Astrocyte of the cerebellum (primary cell): ENCODE measurements at places on chromosomes 6 and 20.

DNA sequence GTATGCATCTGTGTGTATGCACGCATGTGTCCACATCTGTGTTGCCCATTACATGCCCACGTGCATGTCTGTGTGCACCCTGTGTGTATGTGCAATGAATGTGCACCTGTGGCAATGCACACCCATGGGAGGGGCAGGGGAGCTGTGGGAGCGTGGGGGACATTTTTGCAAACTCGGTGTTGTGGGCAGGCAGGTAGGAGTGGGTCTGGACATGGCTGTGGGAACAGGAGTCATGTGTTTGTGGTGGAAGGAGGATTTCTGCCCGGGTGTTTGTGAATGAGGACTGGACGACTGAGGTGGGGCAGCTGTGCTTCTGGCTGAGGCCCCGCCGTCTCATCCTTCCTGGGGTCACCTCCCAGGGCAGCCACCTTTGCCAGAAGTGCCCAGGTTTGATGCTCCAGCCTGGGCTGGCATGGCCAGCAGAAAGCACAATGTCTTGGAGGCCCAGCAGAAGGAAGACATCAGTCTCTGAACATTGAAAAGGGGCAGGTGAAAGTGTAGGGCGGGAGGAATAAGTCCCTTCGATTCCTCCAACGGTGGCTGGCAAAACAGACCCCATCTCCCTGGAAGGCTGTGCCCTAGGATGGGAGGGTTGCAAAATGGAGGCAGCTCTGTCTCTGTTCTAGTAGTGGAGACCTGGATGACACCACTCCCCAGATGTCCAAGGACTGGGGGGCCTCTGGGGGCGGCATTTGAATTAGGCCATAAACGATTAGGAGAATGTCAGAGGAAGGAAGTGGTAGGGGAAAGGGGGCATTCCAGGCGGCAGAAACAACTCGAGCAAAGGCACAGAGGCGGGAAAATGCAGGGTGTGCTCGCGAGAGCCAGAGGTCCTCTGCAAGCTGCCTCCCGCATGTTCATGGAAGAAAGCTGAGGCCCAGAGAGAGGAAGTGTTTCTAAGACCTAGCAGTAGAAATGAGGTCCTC, 19.1 kb upstream of the ARMC12 start:
- DNase-seq: no peak

DNA sequence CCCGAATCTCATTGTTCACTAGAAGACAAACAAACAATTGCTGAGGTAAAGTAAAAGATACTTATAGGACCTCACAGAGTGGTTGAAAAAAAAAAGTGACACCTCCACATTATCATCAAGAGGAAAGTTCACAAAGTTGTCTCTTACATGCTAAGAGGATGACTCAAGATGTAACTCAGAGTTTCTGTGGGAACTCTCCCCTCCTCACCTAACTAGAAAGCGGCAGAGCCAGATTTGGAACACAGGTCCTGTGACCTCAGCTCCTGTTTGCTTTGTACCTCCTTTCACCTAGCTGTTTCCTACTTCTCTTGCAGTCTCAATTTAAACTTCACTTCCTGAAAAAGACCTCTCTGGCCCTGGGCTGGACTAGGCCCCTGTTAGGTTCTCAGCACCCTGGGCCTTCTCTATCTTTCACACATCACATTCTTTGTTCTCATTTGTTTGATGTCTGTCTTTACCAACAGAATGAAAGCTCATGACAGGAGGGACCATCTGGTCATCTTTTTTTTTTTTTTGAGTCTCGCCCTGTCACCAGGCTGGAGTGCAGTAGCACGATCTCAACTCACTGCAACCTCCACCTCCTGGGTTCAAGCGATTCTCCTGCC, 60.8 kb downstream of the CD24 start:
- no peak for DNase-seq

- DNase-seq: no peak
Measured at GRCh38 chr20:51489611-51490010, 52.9 kb downstream of the NFATC2 start.

- DNase-seq: no peak
Measured at GRCh38 chr20:37697314-37697713, 3.5 kb downstream of the CTNNBL1 start.

GRCh38 chr6:129710450-129711270, 683 bp upstream of the ARHGAP18 start:
- DNase-seq: no peak

- no peak for DNase-seq
Measured at GRCh38 chr6:18388271-18388670, 1.1 kb downstream of the RNF144B start.

- no peak for DNase-seq
Measured at GRCh38 chr6:49499623-49500022, at the start of gene GLYATL3. Gene GLYATL3, plus strand, starts transcription at chr6:49499923. Its CDS starts 12,068 bp downstream, at chr6:49511991.

- no peak for DNase-seq
Measured at GRCh38 chr6:137883400-137884148, 16.5 kb downstream of the TNFAIP3 start.

DNA sequence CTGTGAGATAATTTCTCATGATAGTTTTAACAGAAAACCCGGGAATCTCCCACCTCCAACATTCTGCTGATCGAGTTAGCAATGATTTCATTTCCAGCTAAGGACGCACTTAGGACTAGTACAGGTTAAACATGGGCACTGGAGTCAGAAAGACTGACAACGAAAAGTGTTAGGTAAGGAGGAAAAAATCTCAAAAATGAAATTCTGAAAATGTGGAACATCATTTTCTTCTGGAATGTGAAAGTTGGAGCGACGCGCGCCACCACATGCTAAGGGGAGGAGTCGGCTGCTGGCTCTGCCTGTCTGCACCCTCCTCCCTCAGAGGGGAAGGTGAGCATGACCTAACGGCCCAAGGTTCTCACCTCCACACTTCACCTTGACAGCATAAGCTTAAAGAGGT, 221.6 kb upstream of the KCNG1 start:
- DNase-seq: no peak

- DNase-seq: no peak
Measured at GRCh38 chr6:167896648-167897047, 69.9 kb downstream of the AFDN start.

- no peak for DNase-seq
Measured at GRCh38 chr6:107991061-107991460, 33.1 kb upstream of the SEC63 start.

- DNase-seq: no peak
Measured at GRCh38 chr20:14232650-14233049, 104.8 kb downstream of the FLRT3 start.

GRCh38 chr20:64176971-64177370, 12.7 kb downstream of the MYT1 start:
- DNase-seq: no peak

DNA sequence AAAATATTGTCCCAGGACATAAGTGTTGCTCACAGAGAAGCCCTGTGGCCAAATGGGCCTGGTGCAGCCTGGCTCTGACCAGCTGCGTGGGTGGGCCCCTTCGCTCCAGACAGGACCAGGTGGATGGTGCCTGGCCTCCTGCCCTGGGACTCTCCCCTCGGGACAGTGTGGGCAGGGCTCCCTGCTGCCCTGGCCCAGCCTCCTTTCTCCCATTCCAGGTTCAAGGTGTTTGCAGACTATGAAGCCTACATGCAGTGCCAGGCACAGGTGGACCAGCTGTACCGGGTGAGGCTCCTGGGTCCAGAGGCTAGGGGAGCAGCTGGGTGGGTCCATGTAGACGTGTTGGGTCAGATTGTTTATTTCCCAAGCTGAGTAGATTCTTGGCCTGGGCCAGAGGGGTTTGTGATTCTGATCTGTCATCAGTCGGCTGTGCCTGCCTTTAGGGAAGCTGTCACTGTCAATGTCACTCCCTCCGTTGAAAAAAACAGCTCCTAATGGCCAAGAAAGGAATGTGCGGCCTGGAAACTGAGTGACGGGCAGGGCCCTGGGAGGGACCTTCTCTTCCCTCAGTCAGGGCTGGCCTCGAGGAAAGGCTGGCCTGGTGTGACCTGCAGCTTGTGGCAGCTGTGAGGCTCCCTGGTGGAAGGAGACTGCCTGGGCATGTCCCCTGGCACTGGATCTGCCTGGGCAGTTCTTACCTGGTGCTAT, 47.7 kb downstream of the PYGB start:
- DNase-seq: no peak

GRCh38 chr6:36769676-36770499, 69.4 kb downstream of the CPNE5 start:
- no peak for DNase-seq

DNA sequence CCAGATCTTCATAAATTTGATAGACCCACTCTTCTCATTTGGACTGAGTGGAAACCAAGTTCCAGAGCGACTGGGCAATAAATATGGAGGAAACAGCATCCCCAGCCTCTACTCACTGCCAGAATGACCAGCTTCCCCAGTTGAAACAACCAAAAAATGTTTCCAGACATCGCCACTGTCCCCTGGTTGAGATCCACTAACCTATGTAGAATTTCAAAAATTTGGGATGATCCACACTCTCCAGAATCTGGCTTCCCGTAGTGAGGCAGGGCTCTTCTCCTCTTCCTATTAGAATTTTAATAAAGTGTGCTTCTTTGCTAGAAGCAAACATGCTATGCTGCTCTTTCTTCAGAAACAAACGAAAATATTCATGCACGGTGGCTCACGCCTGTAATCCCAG, 287.0 kb upstream of the SUPT3H start:
- DNase-seq: no peak

DNA sequence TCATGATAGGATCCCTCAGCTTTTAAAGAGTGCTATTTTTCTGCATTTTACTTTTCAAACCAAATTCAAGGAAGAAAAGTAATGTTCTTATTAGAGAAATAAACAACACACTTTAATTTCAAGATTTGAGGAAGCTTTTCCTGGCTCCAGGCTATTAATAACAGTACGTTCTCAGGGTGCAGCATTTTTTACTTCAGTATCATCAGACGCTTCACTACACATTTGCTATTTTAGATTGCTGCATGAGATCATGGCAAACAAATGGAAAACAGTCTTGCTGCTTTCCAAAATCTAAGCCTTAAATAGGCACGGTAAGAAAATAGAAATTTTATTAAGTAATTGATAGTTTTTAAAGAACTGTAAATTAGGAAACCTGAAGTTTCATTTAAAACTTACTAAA, 253.6 kb upstream of the EXOC2 start:
- DNase-seq: no peak

DNA sequence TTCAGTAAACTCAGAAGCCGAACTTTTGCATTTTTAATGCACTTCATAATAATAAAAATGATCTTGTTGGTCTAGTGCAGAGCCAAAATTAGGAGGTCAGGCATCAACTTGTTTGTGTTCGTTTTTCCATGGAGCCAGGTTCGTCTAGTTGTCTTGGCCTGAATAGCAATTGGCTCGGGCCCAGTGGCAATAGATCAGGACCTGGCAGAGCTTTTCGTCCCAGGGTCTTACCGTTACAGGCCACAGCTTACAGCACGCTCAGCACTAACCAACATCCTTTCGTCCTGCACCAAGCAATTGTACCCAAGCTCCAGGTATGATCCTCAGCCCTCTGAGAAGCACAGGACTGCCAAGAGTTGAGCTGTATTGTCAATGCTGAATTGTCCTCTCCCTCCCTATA, 240.5 kb upstream of the PLN start:
- no peak for DNase-seq

DNA sequence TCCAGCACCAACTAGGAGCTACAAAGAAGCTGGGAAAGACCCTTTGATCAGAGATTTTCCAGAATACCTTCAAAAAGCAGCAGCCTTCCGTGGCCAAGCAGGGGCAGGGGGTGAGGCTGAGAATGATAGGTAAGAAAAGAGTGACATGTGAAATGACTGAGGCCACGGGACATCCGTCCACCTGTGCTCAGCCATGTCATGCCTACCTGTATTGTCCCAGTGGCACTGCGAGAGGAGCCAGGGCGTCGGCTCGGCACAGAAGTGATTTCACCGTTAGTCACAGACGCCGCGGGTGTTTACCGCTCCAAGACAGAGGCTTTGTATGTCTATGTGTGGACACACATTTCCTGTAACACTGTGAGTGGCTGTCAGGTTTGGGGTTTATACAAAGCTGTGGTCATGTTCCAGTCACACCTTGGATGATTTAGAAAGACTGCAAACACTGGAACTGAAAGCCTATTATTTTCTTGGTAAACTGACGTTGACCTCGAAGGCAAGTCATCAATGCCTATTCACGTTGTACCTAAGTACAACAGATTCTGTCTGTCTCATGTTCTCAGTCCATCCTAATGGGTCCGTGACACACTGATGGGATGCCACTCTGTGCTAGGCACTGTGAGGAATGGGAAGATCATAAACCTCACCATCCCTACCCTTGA, 32.1 kb upstream of the JAG1 start:
- no peak for DNase-seq
